NCI-H460 (cell line): ENCODE measurements at places on chromosomes 4 and X. TPM values are rescaled to one million over a fixed set of nuclear protein-coding genes. Genes with fewer than 3 reads are reported as not detected.
A peak's percentile ranks its signal among the peaks of the same experiment; 100 is the strongest.

NUDT11 gene
- total RNA-seq: 29.4 and 30.6 TPM in 2 replicates

XKRX gene
- total RNA-seq: 2.6 and 3.0 TPM in 2 replicates

DNA sequence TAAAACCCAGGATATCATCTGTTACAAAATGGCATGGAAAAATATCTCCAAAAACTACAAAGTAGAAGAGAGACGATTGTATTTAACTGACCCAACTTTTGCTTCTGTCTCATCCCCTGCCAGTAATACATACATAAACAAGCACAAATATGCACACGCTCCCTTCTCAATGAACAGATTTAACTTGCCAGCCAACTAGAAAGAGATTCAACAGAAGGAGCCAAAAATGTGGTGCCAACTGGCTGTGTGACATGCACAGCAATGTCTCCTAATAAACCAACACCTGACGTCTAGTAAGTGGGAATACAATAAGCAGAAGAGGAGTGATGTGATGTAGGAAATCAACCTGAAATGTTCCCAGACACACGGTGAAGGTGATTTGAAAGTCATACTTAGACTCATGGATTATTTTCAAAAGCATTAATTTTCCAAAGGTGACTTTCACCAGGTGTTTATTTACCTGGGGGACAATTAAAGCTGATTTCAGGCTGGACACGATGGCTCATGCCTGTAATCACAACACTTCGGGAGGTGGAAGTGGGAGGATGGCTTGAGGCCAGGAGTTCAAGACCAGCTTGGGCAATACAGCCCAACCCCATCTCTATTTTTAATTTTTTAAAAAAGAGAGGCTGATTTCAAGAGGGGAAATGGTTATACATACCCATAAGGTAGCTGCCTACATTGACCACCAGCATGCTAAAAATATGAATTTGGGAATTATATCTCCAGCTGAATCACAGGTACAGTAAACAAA lies 33.7 kb downstream of the SH3RF1 start:
- no peak for DNase-seq

GRCh38 chr4:142435599-142436235 lies 410.4 kb downstream of the INPP4B start:
- DNase-seq: no peak

GRCh38 chr4:10380735-10381134 lies 76.5 kb downstream of the ZNF518B start:
- DNase-seq: no peak

- peak; percentile 64 for DNase-seq
Measured at GRCh38 chr4:169791527-169792156, 33.9 kb upstream of the HPF1 start.

- no peak for DNase-seq
Measured at GRCh38 chrX:138709886-138710791, 1.4 kb downstream of the FGF13 start.

- no peak for DNase-seq
Measured at GRCh38 chr4:80266902-80267380, 477 bp downstream of the FGF5 start.
